Central memory CD8-positive, alpha-beta T cell (primary cell): ENCODE measurements at places on chromosomes 5 and 9.

DNA sequence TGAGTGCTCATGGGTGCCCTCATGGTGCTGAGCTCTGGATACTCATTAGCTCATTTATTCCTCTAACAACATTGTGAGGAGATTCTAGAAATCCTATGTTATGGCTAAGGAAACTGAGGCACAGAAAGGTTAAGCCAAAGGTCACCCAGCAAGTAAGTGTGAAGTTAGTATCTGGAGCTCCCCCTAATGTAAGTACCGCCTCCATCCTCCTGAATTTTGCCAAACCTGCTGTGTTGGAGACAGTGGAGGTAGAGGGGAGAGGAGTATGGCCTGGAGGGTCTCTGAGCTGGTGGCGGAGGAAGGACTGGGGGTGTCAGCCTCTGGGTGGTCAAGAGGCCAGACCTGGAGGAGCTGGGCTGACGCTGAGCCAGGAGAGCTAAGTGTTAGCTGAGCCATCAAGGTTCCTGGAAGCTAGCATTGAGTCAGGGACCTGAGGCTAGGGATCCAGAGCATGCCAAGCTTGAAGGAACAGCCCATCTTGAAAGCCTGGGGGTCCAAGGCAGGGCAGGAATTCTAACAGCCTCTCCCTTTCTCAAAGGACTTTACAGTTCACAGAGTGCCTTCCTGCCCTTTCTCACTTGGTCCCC is 114.8 kb downstream of the RGS3 start:
- DNase-seq: no peak

- no peak for DNase-seq
Measured at GRCh38 chr9:137784641-137785513, 92.7 kb upstream of the CACNA1B start.

DNA sequence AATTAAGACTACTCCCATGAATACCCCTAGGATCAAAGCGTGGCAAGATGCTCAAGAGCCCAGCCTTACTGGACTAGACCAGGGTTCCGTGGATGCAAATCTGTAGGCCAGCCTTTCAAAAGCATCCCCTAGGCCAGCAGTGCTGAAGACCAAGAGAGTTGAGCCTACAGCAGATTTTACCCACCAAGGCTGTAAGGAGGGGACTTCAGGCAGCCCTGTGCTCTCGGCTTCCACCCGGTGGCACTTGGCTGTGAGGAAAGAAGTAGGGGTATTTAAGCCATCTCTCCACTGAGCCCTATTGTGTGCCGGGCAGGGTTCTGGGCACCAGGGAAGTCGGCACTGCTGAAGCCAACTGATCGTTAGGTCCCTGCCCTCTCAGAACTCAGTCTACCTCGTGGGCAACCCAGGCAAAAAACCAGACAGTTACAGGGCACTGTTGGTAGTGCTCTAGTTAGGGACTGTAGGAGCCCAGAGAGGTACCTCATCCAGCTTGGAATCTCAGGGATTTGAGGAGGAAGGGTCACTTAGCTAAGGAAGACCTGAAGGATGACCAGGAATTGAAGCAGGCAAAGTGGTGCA is 25.5 kb downstream of the TCF7 start:
- DNase-seq: no peak

GRCh38 chr5:176810687-176811501 is 535 bp downstream of the UNC5A start:
- no peak for DNase-seq

- DNase-seq: no peak
Measured at GRCh38 chr9:128392302-128393144, 21.3 kb downstream of the URM1 start.
